ENCODE measurements at places on chromosomes 11 and 22.

DNA sequence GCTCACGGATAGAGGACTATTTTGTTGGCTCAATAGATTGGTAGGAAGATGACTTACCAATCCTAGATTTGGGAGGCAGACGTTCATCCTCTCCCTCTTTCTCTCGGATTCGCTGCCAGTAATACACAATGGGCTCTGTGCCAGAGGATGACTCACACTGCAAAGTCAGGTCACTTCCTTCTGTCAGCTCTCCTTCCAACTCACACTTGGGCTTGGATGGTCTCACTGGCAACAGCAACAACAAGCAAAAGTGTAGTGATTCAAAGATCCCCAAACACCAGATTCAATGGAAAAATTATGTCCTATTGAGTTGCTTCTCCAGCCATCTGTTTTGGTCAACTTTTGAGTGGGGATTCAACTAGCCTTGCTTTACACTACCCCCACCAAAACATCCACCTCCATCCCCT, 21.7 kb upstream of the HSPA8 start:
- DNase-seq, result peak; percentile 69

DNA sequence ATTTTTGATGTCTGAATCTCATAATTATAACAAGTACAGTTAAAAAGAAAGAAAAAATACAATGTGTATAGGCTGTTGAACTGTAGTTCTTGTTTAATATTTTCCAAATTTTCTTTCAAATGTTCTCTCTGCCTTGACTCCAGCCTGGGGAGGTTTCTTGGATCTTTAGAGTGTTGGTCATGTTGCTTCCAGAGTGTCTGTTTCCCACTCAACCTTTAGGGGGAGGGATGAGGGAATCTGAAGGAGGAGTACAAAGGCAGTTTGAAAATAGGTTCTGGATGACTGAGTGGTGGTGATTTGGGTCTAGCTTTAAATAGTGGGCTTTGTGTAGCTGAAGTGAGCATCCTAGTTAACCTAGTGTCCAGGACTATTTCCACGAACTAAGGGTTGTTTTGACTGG, 2.0 kb downstream of the CTNND1 start:
- DNase-seq, result no peak

DNA sequence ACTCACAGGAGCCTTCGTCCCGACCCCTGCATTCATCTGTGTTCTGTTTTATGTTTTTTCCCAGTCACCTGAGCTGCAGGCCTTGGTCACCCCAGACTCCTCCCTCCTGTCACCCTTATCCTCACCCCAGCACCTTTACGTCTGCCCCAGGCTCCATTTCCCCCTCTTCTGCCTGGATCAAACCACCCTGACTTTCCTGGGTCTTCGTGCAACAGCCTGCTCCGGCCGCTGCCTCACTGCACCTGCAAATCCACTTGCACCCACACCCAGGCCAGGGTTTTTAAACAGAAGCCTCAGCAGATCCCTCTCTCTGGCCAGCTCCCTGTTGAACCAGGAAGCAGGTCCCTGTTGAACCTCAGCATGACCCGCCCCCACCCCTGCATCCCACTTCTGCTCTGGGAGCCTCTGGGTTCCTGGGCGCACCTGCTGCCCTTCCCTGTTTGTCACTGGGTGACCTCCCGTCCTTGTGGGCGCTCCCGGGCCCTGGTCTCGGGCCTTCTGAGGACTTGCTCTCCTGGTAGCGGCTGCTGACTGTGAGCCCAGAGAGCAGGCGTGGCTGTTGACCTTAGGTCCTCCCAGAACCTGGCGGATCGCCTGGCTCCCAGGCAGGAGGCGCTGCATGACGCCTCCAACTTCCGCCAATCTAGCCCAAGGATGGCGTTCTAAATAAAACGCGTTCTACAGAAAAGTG, 12.8 kb downstream of the MAPK8IP2 start:
- no peak for DNase-seq

DNA sequence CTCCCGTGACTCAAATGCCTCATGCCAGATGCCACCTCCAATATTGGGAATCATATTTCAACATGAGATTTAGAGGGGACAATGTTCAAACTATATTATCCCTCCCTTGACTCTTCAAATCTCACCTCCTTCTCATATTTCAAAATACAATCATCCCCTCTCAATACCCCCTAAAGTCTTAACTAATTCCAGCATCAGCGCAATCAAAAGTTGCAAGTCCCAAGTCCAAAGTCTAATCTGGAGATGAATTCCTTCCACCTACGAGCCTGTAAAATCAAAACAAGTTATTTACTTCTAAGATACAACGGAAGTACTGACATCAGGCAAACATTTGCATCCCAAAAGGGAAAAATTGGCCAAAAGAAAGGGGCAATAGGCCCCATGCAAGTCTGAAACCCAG, 67.2 kb upstream of the SC5D start:
- no peak for DNase-seq

DNA sequence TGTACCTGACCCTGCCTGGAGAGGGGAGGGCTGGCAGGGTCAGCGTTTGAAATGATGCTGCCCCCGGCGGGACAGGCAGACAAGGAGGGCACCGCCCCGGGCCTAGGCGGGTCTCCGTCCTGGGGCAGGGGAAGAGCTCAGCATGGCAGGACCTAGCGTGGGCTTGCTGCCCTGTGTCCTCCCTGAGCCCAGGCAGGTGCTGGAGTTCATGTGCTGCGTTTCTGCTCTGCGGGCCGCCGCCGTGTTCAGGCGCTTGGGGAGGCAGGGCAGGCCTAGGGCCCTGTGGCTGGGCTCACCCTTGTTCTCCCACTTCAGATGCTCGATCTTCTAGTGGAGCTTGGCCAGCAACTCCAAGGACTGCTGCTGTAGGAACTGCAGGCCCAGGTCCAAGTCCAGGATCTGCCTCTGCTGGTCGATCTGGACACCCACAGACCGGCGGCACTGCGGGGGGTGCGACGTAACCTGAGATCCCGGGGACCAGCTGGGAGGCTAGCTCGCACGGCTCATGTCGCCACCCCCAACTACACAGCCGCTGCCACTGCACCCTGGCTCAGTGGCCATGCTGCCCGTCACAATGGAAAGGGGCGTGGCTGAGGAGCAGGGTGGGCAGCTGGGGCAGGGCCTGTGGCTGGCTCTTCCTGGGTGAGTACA, 84.4 kb downstream of the MED15 start:
- no peak for DNase-seq

DNA sequence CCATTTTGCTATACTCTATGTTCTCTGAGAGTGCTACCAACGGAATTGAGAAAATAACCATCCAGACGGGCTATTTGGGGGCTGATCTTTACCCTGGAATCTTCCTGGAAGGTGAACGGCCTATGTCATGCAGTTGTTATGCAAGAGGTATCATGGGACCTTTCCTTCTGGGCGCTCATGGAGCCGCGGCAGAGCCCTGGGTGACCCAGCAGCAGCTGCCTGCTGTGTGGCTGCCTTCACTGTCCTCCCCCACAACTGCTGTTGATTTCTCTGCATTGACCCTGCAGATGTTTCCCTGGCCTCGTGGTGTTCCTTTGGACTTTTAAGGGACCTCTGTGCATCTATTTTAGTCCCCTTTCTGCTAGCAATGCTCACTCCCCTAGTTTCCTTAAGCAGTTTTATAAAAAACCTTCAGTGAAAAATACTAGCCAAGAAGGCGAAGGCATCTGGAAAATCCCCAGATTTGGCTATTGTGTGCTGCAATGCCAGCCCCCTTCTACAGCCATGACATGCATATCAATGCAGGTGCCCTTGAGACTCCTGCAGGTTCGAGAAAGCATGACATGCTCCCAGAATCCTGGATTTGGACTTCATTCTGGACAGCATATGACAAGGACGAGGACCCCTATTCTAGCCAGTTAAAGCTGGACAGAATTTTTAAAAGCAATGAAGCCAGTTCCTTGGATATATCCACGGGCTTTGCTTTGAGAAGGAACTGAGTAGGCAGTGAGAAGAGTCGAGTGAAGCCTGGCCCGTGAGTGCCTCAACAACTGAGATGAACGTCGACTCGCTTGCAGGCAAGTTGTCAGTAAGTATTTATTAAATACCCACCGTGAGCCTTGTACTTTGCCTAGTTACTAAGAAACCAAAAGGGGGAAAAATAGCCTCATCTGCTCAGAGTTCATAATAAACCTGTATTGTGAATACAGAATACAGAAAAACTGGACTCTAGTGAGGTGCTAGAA, at the start of gene SLC25A18:
TSS of gene SLC25A18 (plus strand) at position 593 of the 965 bp plus-strand sequence. CDS start 16,447 bp downstream, outside the sequence.
- DNase-seq, result no peak

DNA sequence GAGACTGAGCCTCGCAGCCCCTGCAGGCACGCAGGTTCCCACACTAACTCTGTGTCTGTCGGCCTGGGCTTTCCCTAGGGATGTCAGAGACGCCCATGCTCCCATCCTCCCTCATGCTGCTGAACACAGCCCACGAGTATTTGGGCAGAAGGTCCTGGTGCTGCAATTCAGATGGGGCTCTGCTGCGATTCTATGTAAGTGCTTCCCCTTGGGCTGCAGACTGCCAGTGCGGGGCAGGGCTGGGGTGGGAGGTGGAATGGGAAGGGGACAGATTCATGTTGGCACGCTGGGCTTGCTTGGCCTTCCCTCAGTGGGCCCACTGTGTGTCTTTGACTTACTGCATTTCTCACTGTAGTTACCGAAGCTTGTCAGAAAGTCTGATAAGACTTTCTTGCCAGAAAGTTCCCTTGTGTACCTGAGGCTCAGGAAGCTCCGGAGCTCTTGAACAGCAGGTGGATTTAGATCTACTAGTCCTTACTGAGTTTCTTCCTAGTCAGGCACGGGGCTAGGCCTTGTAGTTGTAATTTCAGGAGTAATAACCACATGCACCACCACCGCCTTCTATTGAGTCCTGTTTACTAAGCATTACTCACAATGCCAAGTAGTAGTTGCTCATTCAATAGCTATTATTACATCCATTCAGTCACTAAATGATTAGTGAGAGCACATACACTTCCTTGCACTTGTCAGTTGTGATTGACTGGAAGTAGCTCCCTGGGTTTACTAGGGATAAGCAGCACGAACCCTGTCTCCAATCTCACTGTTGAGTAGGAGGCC, 65.2 kb downstream of the CABIN1 start:
- no peak for DNase-seq

- no peak for DNase-seq
These were observed 51.9 kb downstream of the LDLRAD3 start for GRCh38 chr11:35995681-35996271.

GRCh38 chr11:63012839-63013238, 2.8 kb downstream of the SLC22A8 start:
- DNase-seq, result no peak

DNA sequence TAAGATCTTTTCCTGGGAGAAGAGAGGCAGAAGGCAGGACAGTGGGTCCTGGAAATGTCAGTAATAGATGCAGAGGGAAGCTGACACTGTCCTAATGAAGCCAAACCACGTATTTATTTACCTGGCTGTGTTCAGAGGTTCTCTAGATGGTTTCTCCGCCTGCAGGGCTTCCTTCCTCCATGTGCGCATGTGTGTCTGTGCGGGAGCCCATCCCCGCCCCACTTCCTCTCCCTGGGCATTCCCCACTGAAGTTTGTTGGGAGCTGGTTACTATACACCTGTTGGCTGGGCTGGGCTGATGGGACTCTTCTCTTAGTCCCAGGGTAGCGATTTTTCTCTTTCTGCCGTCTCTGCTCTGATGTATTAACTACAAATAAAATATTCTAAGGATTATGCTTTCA, 204.9 kb upstream of the TBCEL start:
- no peak for DNase-seq

DNA sequence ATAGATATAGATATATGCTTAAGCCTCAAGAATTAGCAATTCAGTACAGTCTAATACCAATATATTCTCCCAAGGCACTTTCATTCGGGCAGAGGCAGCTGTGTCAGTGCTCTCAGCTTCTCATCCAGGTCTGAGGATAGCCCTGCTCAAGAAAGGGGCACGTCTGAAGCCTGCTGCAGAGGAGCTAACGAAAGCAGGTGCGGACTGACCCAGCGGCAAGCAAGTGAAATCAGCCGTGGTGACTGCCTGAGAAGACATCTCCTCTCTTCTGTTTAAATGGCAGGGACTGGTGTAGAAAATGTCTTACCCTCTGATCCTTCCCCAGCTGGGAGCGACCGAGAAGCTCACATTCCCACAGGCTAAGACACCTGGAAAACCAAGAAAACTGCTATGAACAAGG, 468.6 kb downstream of the BRD1 start:
- no peak for DNase-seq

GRCh38 chr11:46277313-46277621, 195 bp upstream of the CREB3L1 start:
- no peak for DNase-seq

GRCh38 chr11:3685923-3686322, 14.7 kb upstream of the CHRNA10 start:
- DNase-seq, result no peak

DNA sequence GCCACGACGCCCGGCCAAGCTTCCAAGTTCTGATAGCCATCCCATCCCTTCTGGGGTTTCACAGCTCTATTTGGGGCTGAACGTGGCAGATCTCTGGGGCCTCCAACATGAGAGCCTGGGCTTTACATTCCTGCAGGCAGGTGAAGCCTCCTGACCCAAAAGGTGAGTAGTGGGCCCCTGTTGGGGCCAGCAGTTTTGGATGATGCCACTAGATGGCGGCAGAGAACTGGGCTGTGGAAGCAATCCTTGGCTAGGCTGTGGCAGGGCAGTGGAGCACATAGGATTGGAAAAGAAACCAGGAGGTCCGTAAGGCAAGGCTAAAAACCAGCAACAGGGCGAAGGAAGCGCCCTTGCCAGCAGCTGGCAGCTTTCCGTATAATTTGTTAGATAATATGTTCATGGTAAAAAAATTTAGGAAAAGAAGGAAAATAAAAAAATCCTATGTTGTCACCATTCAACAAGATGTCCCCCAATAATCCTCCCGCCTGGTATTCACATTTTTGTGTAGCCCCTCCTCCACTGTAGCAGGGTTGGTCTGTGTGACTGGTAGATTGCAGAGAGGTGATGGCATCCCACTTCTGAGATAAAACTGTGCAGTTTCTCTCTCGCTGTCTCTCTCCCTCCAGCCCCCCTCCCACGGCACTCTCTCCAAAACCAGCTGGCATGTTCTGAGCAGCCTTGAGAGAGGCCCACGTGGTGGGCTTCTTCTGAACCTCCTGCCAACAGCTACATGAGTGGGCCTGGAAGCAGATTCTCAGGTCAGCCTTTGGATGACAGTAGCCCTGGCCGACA, 43.6 kb upstream of the OR4B1 start:
- DNase-seq, result peak; percentile 52

DNA sequence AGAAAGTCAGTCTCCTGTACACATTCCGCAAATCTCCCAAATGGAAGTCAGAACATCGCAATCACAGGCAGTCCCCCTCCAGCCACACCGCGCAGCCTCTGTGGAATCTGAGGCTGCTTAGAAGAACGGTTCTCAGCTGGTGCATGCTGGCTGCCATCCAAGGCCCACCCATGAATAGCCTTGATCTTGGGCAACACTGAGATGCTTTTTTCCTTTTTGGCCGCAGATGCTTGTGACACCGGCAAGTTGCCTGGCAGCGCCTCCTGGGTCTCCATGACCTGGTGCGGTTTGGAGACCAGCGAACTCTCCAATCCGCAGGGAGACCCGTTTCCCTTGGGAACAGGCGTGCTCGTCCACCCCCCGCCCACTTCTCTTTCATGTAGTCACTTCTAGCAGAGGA, 26.3 kb upstream of the PHF21B start:
- DNase-seq, result no peak

DNA sequence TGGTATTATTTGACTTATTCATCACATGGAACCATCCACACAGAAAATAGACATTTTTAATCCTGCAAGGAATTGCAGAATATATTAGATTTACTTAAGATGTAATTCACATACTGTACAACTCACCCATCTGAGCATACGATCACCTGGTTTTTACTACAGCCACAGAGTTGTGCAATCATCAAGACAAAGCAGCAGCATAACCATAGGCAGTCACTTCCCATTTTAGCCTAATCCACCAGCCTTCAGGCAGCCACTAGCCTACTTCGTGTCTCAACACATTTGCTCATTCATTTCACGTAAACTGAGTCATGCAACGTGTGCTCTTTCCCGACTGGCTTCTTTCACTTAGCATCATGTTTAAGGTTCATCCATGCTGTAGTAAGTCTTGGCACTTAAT, 23.0 kb downstream of the PIWIL3 start:
- DNase-seq, result no peak
